HFFc6 (cell line): ENCODE measurements at places on chromosomes 13 and 19.
A peak's percentile ranks its signal among the peaks of the same experiment; 100 is the strongest.

GRCh38 chr19:36605101-36605876 is at the start of gene ZNF382:
Gene ZNF382 (plus strand): TSS chr19:36605313. CDS start chr19:36609915, 4,602 bp downstream.
- peak; percentile 3 for DNase-seq

DNA sequence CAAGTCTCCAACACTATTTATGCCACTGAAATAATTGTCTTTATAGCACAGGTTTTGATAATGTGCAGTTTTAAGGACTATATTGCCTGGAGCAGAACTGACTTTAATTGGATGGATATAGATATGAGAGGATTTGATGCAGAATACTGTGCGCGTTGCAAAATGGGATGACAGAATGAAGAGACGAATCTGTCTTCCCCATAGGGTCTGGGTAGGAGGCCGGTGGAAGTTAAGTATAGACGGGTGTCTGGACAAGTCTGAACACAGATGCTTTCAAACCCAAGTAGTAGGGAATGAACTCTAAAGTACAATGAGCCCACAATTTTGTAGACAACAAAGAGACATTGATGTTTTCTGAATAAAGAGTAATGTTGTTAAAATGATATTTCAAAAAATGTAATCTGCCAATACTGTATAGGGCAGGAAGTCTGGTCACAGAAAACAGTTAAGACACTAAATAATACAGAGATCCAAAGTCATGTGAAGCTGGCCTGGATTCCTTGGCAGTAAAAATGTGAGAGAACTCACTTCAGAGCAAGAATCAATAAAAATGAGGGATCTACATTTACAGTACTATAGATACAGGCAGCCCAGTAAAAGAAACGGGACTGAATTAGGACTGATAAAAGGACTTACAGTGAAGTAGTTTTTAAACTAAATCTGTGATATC is 125.5 kb downstream of the ENOX1 start:
- DNase-seq = no peak

GRCh38 chr13:28533441-28534166 is 38.7 kb upstream of the FLT1 start:
- DNase-seq = no peak

DNA sequence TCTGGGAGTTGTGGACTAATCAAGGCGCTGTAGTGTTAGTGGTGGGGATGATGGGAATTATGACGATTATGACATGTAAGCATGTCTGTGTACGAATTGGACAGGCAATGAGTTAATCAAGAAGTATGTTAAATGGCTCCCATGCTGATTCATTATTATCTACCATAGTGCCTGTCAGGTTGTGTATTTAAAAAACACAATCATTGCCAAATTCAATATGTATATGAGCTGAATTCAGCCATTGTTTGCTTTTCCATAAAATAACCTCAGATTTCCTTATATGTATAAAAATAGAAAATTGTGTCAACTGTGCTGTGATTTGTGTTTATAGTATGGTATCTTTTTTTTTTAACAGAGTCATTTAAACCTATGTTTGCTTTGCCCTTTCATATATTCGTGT is 37.1 kb downstream of the PCCA start:
- DNase-seq = no peak

GRCh38 chr13:51832471-51833152 is 12.4 kb downstream of the TMEM272 start:
- DNase-seq = peak; percentile 5
